ENCODE measurements at places on chromosomes 3 and 15.

DNA sequence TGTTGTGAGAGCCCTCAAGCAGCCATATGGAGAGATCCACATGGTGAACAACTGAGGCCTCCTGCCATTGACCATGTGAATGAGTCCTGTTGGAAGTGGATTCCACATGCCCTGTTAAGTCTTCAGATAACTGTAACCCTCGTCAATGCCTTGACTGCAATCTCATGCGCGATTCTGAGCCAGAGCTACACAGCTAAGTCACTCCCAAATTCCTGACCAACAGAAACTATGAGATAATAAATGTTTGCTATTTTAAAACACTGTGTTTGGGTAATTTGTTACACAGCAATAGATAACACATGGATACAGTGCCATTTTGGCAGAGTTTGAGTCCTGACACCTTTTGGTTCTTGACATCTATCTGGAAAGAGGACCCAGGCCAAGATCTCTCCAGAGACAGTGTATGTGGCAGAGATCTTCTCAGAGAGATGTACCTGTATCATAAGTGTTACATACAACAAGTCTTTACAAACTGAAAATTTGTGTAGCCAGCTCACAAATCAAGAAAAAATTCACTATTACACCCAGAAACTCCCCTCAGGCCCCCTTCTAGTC is 34.5 kb upstream of the BNC1 start:
- no peaks in the 10 kb centered on the region for H3K36me3 ChIP-seq
- DNase-seq: no peak
- H3K4me1 ChIP-seq: peaks cover 4% of the 10 kb centered on the region
- H3K4me3 ChIP-seq: no peak overlapping the region
- H3K27ac ChIP-seq: no peak overlapping the region

- no peaks in the 10 kb centered on the region for H3K36me3 ChIP-seq
- H3K27ac ChIP-seq: peak overlapping the region; percentile 97
- peaks cover 46% of the 10 kb centered on the region for H3K4me1 ChIP-seq
- peak; percentile 68 for DNase-seq
- H3K27me3 ChIP-seq: no peaks in the 10 kb centered on the region
Measured at GRCh38 chr3:124636863-124637296, 93.4 kb upstream of the UMPS start.

- no peaks in the 10 kb centered on the region for H3K27me3 ChIP-seq
- H3K36me3 ChIP-seq: no peaks in the 10 kb centered on the region
- no peak overlapping the region for H3K27ac ChIP-seq
- DNase-seq: no peak
- no peaks in the 10 kb centered on the region for H3K4me1 ChIP-seq
Measured at GRCh38 chr15:100812802-100813201, 66.8 kb upstream of the ALDH1A3 start.

DNA sequence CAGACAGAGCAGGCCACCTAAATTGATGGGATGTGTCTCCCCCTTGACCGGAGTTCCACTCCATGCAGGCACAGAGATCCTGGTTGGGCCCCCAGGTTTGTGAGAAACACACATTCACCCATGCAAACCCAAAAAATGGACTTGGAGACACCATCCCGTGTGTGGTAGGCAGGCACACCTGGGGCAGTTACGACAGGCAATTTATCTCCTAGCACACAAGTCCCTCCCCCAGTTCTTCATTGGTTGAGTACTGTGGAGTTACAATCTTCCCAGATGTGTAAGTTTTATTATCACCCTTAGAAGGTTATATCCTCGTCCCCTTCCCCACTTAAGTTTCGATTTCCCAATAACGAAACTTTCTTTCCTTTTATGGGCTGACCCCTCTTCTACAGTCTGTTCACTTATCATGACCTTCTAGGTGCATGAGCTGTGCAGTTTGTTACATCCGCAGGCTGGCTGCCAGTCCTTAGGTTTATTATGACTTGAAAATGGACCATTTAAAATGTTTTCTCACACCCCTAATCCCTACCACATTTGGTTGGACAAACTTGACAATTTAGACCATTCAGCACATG is 27.3 kb downstream of the ARL8B start:
- no peaks in the 10 kb centered on the region for H3K4me1 ChIP-seq
- no peaks in the 10 kb centered on the region for H3K36me3 ChIP-seq
- H3K27me3 ChIP-seq: no peaks in the 10 kb centered on the region

DNA sequence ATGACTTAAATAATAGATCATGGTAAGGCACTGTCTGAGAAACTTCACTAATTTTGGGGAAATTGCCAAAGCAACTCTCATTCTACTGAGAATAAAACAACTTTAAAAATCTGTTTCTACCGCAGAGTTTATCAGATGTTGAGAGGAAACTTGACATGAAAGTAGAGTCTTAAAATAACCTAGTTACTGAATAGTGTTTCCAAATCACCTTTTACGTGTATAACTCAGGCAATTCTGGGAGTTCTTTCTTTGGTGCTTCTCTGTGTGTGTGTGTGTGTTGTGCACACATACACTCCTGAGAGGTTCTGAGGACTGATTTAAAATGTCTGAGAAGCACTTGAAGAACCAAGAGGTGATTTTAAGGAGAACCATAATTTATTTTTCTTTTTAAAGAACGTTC is 236.6 kb downstream of the SV2B start:
- H3K27me3 ChIP-seq: no peaks in the 10 kb centered on the region
- H3K27ac ChIP-seq: no peak overlapping the region
- no peak overlapping the region for H3K4me3 ChIP-seq
- H3K4me1 ChIP-seq: no peaks in the 10 kb centered on the region
- DNase-seq: no peak
- H3K36me3 ChIP-seq: no peaks in the 10 kb centered on the region

GRCh38 chr3:126083511-126083912 is 412 bp downstream of the SLC41A3 start:
- peaks cover 6% of the 10 kb centered on the region for H3K4me1 ChIP-seq
- peak overlapping the region; percentile 78 for H3K4me3 ChIP-seq
- no peaks in the 10 kb centered on the region for H3K27me3 ChIP-seq
- peak; percentile 71 for DNase-seq
- H3K27ac ChIP-seq: peak overlapping the region; percentile 89

GRCh38 chr15:40955930-40956540 is 2.8 kb downstream of the CHAC1 start:
- no peak overlapping the region for H3K27ac ChIP-seq
- H3K36me3 ChIP-seq: no peaks in the 10 kb centered on the region
- no peak overlapping the region for H3K4me3 ChIP-seq
- peaks cover 10% of the 10 kb centered on the region for H3K4me1 ChIP-seq

DNA sequence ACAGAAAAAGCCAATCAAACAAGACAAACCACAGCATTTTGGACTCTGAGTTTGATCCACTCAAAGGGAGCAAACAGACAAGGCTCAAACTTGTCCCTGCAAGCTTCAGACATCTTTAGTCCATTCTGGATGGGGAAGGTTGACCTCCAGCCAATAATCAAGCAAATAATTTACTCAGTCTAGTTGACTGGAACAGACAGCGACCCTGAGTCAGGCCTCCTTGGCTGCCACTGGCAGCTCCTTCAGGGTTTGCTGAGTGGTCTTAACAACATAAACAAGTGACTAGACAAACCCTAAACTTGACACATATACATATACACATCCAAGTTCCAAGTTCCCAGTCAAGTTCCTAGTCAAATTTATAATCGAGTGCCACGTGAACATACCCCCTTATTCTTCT is 313.9 kb downstream of the POLQ start:
- DNase-seq: no peak
- H3K36me3 ChIP-seq: no peaks in the 10 kb centered on the region
- no peaks in the 10 kb centered on the region for H3K4me1 ChIP-seq
- no peaks in the 10 kb centered on the region for H3K27me3 ChIP-seq
- no peak overlapping the region for H3K4me3 ChIP-seq
